ENCODE measurements at places on chromosomes 3 and 15.

- DNase-seq: no peak
These were observed 245.6 kb downstream of the CLSTN2 start for GRCh38 chr3:140180603-140181002.

- DNase-seq: no peak
These were observed 60.8 kb upstream of the EPHA3 start for GRCh38 chr3:89046661-89047060.

- DNase-seq: no peak
These were observed 50.7 kb upstream of the MELTF start for GRCh38 chr3:197080344-197080743.

DNA sequence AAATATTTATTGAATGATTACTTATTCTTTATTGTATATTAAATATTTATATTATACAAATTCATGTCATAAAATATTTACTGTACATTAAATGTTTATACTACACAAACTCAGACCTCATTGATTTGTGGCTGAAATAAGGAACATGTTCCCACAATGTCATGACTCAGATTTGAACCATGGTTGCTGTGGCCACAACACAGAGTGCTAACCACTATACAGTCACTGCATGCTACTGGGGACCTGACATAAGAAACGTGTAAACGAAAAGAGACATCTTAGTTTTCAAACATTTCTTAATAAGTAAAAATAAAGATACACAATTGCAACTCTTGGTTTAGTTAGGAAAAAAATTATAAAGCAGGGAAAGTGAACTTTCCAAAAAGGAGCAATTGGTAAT is 99.1 kb upstream of the AGTR1 start:
- DNase-seq: no peak

DNA sequence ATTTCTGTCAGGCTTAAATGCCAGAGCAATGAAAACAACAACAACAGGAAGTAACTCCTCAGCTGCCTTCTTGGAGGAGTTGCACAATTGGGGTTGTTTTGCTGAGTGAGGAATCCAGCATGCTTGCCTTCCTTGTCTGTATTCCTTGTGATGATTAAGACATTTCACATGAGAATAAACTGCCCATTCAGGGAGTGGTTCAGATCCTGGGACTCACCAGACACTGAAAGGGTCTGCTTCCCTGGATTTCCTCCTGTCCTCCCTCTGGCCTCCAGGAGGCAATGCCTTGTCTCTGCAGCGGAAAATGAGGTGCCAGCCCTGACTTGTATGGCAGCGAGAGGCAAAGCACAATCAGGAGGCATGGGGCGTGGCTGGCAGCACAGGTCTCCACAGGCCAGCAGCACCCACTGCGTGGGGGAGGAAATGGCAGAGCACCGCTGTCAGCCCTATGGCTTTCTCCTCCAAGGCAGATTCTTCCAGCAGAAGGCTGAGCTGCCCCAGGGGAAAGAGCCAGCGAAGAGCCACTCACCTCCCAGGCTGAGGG is 41.5 kb downstream of the RBP2 start:
- DNase-seq: no peak

DNA sequence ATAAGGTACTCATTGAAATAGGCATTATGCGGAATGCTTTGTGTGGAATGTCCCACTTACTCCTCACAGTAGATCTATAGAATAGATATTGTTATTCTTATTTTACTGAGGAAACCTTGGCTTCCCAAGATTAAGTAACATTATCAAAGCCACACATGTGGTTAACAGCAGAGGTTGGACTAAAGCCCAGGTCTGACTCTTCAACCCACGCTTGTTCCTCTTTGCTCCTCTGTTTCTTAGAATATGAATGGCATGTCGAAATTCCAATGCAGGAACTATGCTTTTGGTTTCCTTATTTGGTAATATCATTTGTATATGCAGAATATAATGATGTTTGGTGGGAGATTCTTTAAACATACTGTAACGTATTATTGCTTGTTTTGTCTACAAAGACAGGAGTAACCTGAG is 818.8 kb upstream of the LMCD1 start:
- DNase-seq: no peak

DNA sequence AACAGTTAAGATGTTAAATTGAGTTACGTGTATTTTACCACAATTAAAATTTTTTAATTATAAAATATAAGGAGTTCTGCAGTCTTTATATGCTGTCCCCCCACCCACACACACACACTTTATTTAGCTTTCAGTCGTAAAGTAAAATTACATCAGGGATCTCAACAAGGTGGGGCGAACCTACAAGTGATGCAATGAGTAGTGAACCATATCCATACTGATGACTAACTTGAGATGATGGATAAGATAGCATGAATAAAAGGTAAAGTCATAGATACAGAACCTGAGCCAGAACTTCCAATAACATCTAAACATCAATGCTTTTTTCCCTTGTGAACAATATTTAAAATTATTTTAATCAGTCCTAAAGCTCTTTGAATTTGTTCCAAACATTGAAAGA is 77.2 kb downstream of the VPS13C start:
- DNase-seq: no peak

DNA sequence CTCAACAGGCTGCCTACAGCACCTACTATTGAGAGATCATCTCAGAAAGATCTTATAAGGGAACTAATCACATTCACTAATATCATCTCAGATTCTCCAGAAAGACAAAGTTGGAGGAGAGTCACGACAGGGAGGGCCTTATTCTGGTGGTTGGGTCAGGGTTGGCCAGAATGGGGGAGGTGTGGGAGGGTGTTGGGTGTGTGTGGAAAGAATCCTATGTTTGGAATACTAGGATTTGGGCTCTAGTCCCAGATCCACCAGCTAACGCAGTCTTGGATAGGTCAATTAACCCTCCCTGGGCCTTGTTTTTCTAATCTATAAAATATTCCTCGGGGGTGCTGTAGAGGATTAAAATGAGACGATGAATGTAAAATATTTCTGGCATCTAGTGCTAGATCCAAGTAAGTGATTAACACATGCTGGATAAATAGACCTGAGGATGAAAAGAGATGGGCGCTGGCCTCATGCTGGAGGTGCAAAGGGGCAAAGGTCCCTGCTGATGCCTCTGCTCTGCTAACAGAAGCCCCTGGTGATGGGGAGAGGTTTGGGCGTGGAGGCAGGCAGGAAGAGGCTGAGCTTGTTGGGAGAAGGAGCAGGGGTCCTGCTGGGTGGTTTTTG is 67.6 kb upstream of the ETV5 start:
- DNase-seq: no peak

GRCh38 chr15:48120745-48121144 is at the start of gene SLC24A5:
SLC24A5 (plus strand) TSS chr15:48120990; CDS start chr15:48121045, 55 bp downstream.
- DNase-seq: no peak

GRCh38 chr3:50140990-50141389 is 14.1 kb upstream of the SEMA3F start:
- no peak for DNase-seq

DNA sequence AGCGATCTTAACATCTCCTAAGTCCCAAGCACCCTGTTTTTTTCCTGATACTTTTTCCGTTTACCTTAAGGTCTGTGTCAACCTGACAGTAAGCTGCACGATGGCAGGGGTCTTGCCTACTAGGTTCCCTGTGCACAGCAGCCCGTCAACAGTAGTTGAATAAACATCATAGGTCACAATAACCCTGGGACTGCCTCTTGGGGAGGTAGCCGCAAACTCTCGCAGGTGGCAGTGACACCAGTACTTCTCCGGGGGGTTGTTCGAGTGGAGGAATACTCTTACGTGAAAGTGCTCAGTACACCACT is 365 bp upstream of the PDCD6IP start:
- DNase-seq: peak; percentile 10

- no peak for DNase-seq
These were observed 216.8 kb downstream of the NR1D2 start for GRCh38 chr3:24161841-24162240.

DNA sequence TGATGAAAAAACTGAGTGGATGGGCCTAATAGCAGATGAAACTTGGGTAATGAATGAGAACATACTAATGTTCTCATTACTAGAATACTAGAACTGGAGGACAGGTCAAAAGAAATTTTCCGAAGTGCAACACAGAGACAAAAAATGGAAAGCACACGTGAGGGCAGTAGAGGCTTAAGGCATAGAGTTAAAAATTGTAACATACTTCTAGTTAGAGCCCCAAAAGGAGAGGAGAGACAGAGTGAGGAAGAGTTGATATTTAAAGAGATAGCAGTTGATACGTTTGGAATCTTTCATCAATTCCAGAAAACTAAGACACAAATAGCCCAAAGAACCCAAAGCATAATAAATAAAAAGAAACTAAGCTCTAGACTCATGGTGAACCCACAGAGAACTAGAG is 327.9 kb downstream of the SQOR start:
- no peak for DNase-seq

- DNase-seq: no peak
These were observed 469 bp downstream of the MAP6D1 start for GRCh38 chr3:183824761-183825455.

- no peak for DNase-seq
These were observed 305.8 kb downstream of the ARPP21 start for GRCh38 chr3:35944926-35945710.

GRCh38 chr15:50883903-50884302 is 24.6 kb upstream of the AP4E1 start:
- DNase-seq: no peak

DNA sequence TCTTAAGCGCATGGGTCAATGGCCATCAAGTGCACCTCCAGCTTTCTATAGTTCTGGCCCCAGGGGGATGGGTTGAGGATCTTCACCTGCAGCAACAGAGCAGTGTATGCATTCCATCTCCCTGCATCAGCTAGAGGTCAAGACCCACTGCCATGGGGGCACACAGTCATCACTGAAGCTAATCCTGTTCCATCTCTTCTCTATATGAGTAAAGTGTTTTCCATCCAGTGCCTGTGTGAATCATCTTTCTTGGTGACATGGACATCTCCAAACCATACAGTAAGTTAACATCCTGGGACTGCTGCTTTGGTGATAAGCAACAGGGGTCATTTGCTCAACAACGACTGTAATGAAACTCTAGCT is 4.4 kb upstream of the ENTPD3 start:
- DNase-seq: no peak

GRCh38 chr3:23241256-23241655 is 38.1 kb downstream of the UBE2E2 start:
- DNase-seq: no peak

DNA sequence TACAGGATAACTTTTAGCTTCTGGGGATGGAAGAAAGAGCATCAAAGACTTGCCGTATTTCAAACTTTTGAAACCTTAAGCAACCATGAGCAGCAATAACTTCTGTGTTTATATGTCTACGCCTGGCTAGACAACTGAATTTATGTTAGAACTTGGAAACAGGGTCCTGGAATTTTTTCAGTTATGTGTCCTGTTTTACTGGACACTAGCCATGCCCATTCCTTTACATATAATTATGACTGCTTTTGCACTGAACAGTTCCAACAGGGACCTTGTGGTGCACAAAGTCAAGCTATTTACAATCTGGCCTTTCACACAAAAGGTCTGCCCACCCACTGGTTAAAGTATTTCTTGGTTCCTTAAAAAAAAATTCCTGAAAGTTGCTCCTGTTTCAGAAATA is 37.1 kb downstream of the TJP1 start:
- DNase-seq: no peak

- DNase-seq: no peak
These were observed 17.5 kb downstream of the SLCO3A1 start for GRCh38 chr15:91870876-91871537.

GRCh38 chr3:141237701-141238521 is 6.3 kb downstream of the PXYLP1 start:
- no peak for DNase-seq

DNA sequence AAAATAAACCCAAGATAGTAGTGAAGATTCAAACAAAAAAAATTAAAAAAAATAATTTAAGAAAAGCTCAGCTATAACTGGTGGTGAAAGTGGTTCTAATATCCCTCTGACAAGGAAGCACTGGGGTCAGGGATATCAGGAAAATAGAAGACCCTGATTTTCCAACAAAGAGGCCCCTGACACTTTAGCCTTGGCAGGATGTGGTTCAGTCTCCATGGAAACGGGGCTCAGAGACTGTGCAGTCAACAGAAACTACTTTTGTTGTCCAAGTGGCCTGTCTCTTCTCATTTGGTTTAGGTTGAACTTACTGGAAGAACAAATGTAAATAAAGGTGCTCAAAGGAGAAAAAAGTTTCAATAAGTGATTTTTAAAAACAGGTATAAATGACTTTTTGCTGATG is 27.2 kb downstream of the INTS14 start:
- DNase-seq: no peak

GRCh38 chr3:168260859-168261258 is 165.1 kb upstream of the GOLIM4 start:
- DNase-seq: no peak

GRCh38 chr3:473033-473800 is 276.7 kb downstream of the CHL1 start:
- no peak for DNase-seq

DNA sequence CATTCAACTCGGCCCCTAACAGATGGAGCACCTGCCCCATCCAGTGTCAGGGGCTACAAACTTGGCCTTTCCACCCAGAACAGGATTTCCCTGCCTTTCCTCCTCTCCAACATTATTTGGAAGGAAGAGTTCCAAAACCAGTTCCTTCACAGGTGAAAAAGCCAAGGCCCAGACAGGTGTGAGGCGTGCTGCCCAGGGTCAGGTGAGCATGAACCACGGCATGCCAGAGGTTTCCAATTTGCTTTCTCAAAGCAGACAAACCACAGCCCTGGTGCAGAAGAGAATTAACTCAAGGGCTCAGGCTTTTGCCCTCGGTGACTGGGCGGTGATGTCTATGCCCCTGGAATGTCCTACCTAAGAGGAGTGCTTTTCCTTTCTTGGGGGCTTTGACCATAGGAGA is 43.2 kb downstream of the LDHAL6B start:
- DNase-seq: no peak

GRCh38 chr3:59885899-59886400 is 836.1 kb upstream of the CFAP20DC start:
- no peak for DNase-seq

DNA sequence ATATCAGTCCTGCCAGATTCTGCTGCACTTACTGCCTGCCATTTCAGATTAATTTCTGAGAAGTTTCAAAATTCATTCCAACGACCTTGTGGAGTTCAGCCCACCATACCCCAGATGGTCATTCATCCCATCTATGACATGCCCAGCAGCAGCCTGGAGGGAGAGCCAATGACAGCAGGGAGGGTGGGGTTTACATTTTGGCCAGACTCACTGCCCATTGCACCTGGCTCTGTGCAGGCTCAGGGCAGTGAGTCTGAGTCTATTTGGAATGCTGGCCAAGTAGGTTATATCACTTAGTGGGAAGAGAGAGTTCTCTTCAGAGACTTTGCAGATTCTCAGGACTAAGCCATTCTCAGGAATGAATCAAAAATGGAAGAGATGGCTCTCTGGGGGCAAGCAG is 21.5 kb downstream of the SRPRB start:
- DNase-seq: no peak
